Bladder microvascular endothelial cell (primary cell): ENCODE measurements at places on chromosomes 13 and 19. TPM values are rescaled to one million over a fixed set of nuclear protein-coding genes. Genes with fewer than 3 reads are reported as not detected.

KLF1 gene
- 0.06 TPM in 1 of 2 replicates, not detected in the other for total RNA-seq

CPAMD8 gene
- total RNA-seq, result 1.5 and 2.7 TPM in 2 replicates

LHB gene
- 0.16 TPM in 1 of 2 replicates, not detected in the other for total RNA-seq

APLP1 gene
- 1.3 and 8.4 TPM in 2 replicates for total RNA-seq

ERICH6B gene
- not detected in 2 replicates for total RNA-seq
